ENCODE measurements at places on chromosomes 6 and 20.

DNA sequence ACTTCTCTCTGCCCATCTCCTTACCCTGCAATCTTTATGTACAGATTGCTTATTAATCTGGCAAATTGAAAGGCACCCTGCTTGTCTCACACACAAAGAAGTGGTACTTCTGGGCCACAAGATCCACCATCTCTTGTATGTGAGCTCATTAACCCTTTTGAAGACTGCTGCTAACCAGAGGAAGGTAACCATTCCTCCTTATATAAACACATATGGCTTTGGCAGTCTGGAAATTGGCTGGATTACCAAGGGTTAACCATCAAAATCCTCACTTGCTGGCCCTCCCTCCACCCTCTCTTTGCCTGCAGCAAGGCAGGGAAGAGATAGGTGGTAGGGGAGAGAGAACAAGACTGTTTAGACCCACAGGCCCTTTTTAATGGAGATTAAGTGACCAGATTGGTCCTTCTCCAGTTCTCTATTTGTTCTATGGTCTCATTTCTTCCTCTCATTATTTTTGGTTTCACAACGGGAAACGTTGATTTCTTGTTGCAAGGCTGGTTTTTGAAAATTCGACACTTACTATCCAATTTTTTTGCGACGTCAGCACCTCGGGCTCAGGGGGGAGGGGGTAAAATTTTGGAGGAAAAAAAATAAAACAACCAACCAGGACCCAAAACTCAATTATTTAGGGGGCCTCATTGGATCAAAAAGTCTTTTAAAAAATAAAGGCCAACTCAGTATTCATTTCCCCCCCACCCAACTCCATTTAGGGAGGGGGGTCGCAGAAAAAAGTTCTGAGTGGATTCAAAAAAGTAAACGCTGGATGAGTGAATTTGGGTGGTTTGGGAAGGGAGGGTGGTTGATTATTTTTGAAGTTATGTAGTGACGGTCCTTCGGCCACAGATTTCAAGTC is 859 bp downstream of the PPP1R10 start:
- DNase-seq, result peak; percentile 64

DNA sequence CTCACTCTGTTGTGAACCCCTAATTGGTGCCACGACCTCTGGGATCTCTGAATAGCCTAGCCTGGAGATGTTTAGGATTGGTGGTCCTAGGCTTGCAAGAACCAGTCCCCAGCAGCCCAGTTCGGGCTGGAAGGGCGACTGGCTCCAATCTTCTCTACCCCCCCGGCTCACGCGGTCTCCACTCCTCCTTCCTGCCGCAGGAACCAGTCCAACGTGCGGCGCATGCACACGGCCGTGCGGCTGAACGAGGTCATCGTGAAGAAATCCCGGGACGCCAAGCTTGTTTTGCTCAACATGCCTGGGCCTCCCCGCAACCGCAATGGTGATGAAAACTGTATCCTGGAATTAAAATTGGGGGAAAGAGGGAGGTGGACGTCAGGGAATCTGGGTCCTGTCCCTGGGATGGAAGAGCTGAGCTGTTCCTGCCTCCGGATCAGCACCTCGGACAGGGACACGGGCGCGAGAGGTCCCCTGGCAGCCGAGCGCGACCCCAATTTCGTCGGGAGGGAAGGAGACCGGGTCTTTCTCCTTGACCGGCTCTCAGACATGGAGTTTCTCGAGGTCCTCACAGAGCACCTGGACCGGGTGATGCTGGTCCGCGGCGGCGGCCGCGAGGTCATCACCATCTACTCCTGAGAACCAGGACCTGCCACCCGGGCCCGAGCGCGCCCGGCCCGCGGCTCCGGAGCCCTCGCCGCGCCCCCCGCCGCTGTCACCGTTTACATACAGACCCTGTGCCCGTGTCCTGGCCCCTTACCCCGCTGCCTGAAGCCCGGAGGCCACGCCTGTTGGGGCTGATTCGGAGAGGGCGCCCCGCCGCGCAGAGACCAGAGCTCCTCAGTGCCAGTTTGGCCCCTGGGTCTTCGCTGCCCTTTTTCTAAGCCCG is 28.2 kb downstream of the SLC12A5 start:
- no peak for DNase-seq

- no peak for DNase-seq
Measured at GRCh38 chr20:25720285-25720684, 23.6 kb upstream of the ZNF337 start.

DNA sequence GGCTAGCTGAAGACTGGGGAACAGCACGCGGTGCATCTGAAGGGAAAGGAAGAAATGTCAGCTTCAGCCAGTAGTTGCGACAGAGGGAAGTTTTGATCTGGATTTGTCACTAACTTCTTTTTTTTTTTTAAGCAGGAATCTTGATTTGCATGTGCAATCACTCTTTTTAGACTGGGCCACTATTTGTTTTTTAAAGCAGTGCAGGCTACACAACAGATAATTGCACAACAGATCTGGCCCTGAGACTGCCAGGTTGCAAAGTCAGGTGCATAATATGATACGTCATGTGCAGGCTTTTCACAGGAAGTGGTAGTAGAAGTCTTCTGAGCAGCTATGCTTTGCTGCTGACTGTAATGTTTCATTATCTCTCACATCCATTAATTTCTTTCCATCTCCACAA is 13.5 kb downstream of the PFDN4 start:
- DNase-seq, result no peak

DNA sequence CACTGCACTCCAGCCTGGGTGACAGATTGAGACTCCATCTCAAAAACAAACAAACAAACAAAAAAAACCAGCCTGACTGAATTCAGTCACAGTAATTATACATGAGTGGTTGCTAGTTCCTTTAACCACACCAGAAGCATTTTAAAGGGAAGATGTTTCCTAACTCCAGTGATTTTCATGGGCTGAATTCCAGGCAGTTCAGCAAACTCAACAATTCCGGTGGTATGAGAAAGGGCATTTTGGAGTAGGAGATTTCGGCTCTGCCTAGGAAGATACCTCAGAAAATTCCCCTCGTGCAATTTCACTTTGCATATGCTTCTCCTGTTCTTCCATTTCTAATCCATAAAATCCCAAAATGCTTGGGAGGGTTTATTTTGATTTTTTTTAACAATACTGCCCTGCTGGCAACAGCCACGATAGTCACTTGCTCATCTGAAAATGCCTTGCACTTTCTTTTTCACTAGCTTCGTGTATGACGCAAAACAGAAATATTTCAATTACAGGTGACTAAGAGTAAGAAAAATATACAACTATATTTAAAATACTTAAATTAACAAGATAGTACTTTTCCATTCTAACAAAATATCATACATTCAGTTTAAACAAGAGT is 48.3 kb upstream of the IPCEF1 start:
- no peak for DNase-seq

GRCh38 chr6:121584586-121585369 is 149.3 kb downstream of the GJA1 start:
- no peak for DNase-seq

GRCh38 chr6:32096394-32097258 is 12.5 kb downstream of the TNXB start:
- no peak for DNase-seq

GRCh38 chr6:152293404-152293803 is 343.8 kb downstream of the SYNE1 start:
- no peak for DNase-seq

DNA sequence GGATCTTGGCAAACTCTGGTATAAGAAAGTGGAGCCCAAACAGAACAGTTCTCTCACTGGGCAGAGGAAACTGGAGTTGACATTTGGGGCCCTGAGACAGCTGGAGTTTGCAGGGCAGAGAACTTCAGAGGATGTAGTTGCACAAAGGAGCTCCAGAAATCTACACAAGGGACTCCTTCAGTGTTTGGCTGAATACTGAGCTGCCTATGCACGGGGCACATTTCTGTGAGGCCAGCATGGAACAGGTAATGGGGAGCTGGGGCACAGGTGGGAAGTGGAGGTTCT is 169.3 kb downstream of the ANKRD60 start:
- DNase-seq, result no peak

GRCh38 chr6:32147401-32148132 is 4.2 kb downstream of the PRRT1 start:
- DNase-seq, result no peak

GRCh38 chr6:15290067-15290680 is 44.3 kb downstream of the JARID2 start:
- no peak for DNase-seq

All from CD4-positive, alpha-beta T cell treated with Interferon gamma for 1 hour (primary cell).